ENCODE measurements at places on chromosomes 5 and 9. TPM values are rescaled to one million over a fixed set of nuclear protein-coding genes. Genes with fewer than 3 reads are reported as not detected.

- no peak for DNase-seq
Measured at GRCh38 chr9:111474385-111474784, 9.8 kb downstream of the ECPAS start.

DNA sequence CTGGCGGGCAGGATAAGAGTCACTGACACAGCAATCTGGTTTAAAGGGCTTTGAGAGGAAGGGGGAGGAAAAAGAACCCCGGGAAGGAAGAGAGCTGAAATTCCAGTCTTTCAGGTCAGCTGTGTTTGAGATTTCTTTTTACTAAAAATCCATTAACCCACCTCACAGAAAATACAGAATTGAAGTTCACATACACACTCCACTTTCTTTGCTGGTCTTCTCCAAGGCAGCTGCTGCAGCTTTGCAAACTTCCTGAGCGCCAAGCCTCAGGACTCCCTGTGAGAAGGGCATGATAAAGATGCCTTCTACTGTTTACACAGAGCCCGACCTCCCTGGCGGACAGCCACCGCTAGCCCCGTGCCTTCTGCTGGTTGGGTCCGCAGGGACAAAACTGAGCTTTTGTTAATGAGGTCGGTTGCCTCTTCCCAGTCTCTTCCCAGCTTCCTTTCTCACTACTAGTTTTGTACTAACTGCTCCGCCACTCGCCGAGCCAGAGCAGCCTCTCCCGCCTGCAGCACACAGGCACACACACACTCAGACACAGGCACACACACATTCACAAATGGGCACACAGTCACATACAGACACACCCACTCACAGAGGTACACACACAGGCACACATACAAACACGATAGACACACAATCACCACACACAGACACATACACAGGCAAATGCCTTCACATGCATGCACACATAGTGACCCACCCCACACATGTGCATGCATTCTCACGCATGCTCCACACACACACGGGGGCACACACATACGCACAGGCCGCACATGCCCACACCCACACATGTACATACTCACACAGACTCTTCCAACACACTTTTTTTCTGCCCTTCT is at the start of gene FREM1:
Gene FREM1 (minus strand): TSS at position 468 of the 845 bp plus-strand sequence. CDS start 41,451 bp downstream, outside the sequence.
- DNase-seq: peak; percentile 80

DNA sequence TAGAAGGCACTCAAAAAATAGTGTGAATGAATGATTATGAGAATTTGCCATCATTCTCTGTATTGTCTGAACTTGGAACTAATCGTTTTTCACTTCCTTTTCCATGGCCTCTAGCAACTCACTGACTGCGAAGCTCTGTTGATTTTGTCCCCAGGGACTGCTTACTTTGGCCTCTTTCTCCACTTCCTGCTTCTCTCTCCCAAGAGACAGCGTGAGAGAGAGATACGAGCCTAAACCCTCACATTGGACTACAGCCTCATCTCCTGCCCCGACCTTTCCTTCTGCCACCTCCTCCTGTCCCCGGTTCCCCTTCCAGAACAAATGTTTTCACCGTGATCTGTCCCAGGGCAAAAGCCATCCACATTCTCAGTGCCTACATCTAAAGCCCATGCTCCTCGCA is 300.8 kb upstream of the PANK3 start:
- no peak for DNase-seq

DNA sequence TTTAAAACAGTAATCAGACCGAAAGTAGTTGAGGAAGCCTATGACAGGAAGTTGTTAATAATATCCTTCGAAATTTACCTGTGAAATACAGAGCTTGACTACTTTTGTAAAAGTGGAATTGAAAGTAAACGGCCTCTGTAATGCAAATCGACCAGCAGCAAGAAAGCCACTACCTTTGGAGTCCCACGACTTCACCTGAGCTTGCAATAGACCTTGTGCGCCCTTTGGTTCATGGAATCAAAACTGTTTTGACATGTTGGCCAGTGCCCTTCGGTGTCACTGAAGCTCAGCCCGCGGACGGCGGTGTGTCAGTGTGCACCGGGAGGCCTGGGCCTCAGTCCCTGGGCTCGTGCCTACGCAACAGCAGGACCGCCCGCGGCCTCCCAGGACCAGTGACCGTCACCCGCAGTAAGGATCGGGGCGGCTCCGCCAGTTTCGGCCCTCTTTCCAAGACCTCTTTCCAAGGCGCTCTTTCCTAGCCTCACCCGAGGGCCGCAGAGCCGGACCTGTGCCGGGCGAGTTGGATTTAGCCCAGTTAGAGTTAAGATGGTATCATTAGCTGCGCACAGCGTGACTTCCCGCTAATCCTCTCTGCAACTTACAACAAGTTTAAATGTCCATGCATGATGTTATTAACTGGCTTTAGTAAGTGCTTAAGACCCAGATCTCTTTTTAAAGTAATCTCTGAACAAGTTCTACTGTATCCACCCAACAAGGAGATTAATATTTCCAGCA is 223.3 kb downstream of the MEF2C start:
- DNase-seq: no peak

GRCh38 chr9:134592018-134592818 is 49.4 kb upstream of the COL5A1 start:
- peak; percentile 69 for DNase-seq

The DMRTA1 gene
- polyA plus RNA-seq: 0.60 TPM

Measured in sigmoid colon (tissue), 7 donors.